Sciatic nerve (tissue), 2 donors: ENCODE measurements at places on chromosomes 12 and 14.

- no peak for DNase-seq
Measured at GRCh38 chr14:37544407-37544806, 50.6 kb downstream of the FOXA1 start.

- no peak for DNase-seq
Measured at GRCh38 chr14:33509454-33509853, 441.4 kb downstream of the EGLN3 start.

DNA sequence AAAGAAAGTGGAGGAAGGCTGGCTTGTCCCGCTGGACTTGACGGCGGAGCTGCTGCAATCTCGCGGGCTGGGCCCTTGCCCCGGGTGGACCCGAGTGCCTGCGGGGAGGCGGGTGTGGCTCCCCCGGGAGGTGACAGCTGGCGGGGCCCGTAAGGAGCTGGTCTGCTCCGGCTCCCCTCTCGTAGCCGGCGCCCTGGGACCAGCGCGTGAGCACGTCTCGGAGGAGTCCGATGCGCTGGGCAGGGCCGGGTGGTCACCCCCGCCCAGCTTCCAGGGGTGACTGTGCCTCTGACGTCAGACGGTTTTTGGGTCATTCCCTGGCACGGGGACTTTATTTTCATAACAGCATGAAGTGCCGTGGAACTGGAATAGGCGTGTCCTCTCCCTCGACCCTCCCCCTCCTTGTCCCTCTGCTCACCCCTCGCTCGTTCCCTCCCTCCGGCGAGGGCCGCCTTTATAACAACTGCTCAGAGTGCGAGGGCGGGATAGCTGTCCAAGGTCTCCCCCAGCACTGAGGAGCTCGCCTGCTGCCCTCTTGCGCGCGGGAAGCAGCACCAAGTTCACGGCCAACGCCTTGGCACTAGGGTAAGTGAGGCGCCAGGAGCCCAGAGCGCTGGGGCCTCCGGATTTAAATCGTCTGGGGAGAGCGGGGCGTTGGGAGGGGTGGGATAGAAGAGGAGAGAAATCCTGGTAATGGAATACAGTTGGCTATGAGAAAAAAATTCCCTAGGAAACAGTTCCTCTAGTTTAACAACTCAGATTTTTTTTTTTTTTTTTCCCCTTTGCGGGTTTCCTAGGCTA lies at the start of gene GPRC5A:
TSS of gene GPRC5A (plus strand) at position 483 of the 801 bp plus-strand sequence. CDS start 16,688 bp downstream, outside the sequence.
- DNase-seq: peak; percentile 82

DNA sequence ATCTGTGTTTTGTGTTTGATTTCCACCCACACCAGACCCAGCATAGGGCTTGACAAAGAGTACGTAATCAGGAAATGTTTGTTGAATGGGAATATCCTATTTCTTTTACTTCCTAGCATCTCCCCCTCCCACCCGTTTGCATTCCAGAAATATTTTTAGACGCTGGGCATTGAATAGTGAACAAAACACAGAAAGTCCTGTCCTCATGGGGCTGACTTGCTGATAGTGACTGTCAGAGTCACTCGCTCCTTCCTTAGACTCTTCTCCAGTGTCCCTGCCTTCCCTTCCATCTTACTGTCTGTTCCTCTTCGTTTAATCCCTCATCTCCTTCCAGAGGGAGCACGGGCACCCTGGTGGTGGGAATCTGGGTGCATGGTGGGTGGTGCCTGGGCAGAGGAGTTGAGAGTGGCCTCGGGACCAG lies 53.6 kb downstream of the SLC25A47 start:
- no peak for DNase-seq

GRCh38 chr12:92690601-92691000 lies 12.2 kb upstream of the PLEKHG7 start:
- DNase-seq: no peak

DNA sequence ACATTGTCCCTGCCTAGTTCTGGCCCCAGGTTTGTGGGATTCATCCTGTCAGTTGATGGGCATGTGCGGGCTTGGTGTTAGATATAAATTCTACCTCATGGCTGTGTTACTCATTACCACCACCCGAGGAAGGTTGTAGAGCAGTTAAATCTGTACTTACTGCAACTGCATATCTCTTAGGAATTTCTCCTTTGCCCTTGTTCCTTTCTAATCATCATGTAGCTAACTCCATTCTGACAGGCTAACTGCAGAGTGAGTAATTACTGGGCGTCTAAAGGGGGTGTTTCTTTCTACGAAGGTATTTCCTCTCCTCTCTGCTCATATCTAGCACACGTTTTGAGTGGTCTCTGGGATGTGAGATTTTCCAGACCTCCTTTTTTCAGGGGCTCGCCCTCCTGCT lies 1076.7 kb downstream of the TMTC2 start:
- no peak for DNase-seq

- DNase-seq: no peak
Measured at GRCh38 chr12:53849656-53850055, 89.0 kb upstream of the HOXC13 start.

DNA sequence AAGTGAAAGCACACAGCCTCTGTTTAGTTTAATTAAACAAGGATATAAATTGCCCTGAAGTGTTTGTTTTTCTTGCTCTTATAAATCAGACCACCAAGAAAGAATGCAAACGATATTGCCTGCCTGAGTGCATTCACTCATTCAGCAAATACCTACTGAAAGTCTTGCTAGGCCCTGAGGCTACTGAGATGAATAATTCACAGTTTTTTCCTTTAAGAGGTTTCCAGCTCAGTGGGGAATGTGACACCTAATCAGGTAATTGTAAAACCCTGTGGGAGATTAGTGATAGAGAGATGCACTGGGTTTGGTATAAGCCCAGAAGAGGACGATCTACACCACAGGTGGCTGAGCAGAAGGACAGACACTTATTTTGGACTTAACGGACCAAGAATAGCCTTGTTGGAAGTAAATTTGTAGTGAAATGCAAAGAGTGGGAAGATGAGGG lies 151.4 kb downstream of the SLC35F4 start:
- no peak for DNase-seq

DNA sequence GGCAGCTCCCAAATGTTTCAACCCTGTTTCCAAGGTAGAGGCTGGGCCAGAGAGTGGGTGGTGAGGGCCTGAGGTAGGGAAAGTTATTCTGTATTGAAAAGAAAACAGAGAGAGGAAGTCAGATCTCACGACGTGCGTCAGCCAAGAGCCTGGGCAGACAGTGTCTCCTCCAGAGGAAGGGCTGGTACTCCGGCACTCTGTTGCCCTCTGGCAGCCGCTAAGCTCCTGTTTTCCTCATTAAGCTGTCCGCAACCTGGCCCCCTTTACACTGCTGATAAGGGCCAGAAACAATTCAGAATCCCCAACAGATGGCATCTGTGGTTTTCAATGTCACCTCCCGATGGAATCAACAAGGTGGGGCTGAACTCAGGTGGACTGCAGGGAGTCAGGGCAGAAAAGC lies 26.0 kb upstream of the LTBP2 start:
- no peak for DNase-seq

DNA sequence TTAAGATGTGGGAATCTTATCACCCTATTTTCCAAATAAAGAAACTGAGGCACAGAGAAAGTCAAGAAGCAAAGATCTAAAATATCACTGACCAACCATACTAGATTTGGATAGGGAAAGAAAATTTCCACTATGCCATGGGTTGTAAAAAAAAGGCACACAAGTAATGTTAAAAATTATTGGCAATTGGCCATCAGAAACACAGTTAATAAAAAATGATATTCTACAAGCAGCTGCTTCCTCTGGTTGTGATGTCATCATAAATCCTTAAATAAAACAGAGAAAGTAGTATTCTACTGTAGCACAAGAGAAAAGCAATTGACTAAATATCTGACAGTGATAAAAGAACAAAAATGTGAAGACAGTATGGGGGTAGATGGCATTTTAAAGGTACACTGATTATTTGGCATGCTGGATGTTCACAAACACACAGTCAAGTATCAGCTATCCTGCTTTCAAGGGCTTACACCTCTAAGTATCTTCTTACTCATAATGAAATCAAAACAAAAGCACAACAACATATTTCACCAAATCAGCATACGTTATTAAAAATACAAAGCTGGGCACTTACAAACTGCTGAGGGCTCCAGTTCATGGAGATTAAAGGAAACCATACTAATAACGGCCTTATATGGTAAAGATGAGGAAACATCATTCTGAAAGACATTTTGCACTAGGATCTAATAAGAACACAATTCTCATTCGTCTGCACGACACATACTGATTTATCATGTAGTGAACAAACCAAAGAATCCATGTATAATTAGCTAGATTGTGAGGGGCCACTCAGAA lies 45.7 kb downstream of the CORO1C start:
- no peak for DNase-seq
